ENCODE measurements at places on chromosomes 11 and 22.
A peak's percentile ranks its signal among the peaks of the same experiment; 100 is the strongest.

DNA sequence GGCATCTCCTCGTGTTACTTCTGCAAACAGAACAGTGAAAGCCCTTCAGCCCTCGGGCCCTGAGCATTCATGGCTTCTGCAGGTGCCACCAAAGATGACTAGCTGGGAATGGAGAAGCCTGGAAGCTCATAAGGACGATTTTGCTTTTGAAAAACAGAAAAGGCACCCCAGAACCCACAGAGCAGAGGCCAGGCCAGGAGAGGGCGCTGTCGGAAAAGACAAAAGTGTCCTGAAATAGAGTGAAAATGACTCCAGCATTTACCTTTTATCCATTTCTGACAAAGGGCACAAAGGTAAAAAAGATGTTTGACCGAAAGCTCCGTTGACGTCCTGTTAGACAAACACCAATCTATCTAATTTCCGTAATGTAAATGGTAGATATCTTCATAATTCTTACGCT, 37.6 kb downstream of the ZNF195 start:
- peak; percentile 81 for DNase-seq

GRCh38 chr22:39643311-39644083, 72.9 kb downstream of the CACNA1I start:
- DNase-seq, result no peak

GRCh38 chr11:17277024-17277584, 565 bp downstream of the NUCB2 start:
- no peak for DNase-seq

DNA sequence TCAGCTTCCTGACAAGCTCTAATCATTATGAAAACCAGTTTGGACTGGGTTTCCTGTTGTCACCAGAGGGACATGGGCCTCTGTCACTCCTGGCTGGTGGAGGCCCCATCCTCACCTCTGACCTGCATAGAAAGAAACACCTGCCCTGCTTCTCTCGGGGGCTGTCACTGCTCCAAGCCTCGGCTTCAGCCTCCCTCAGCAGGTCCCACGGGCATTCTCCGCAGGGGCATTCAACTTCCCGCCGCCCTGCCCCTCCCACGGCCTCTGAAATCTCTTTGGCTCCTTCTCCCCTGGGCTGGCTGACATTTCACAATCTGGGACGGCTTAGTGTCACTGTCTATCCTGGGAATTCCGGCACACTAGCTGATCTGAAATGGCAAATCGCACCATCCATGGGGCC, 257.9 kb downstream of the CTTN start:
- DNase-seq, result no peak

DNA sequence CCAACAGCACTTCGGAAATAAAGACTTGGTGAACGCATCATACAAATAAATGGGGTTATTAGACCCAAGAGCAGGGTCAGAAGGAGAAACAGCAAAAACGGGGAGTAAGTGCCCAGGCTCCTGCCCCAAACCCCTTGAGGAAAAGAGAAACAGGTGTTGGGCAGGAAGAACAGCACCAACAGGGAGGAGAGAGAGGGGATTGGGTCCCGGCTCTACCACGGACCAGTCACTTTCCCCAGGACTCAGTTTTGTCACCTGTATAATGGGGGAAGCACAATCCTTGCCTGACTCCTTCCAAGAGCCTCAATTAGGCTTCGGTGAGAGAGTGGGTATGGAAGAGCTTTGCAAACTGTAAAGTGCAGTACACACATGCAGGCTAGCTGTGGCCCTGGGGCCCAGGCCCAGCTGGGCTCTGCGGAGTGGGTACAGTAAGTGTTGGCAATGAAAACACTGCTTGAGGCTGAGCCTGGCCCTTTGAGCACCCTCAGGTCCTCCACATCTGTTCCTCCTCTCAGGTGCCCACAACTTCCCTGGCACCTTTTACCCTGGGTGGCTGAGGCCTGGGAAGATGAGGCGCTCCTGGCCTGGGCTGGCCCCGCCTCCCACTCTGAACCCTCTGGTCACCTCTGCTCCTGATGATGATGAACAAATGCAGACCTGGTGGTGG, 8.9 kb downstream of the SLC29A2 start:
- DNase-seq, result no peak

DNA sequence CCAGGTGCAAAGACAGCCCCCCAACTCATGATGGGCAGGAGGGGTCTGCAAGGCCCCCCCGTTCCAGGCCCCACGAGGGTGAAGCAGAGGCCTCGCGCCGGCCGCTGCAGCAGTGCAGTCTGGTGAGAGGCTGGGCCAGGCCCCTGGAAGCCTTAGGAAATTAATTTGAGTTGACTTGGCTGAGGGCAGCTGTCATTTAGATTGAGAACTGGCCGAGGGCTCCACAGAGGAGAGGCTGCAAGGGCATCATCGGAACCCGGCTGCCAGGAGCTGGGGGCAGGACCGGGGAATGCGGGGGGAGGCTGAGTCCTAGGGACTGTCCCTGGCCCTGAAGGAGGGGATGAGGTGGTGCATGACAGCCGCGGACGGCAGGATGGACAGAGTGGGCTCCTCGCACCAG, 39.9 kb downstream of the MN1 start:
- DNase-seq, result no peak

DNA sequence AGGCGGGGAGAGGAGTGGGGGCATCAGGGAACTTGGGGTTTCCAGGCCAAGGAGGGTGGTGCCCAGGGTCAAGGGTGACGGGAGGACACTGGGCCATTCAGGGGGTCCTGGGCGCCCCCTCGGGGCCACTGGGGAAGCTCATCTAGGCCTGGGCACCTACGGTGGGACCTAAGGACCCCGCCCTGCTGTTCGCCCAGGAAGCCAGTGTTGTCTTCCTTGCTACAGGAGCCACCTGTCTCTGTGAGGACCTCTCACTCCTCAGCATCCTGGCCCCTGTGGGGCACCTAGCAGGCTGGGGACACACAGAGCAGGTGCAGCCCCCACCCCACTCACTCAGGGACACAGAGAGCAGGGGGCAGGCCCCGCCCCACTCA, 191.6 kb downstream of the IGLL1 start:
- DNase-seq, result no peak

GRCh38 chr11:102313238-102313940, 3.9 kb upstream of the BIRC3 start:
- no peak for DNase-seq

GRCh38 chr11:12694183-12694531, 19.9 kb downstream of the TEAD1 start:
- no peak for DNase-seq

- no peak for DNase-seq
These were observed 77.1 kb upstream of the CCDC90B start for GRCh38 chr11:83363312-83363711.

GRCh38 chr11:41309716-41310115, 149.7 kb downstream of the LRRC4C start:
- DNase-seq, result no peak

DNA sequence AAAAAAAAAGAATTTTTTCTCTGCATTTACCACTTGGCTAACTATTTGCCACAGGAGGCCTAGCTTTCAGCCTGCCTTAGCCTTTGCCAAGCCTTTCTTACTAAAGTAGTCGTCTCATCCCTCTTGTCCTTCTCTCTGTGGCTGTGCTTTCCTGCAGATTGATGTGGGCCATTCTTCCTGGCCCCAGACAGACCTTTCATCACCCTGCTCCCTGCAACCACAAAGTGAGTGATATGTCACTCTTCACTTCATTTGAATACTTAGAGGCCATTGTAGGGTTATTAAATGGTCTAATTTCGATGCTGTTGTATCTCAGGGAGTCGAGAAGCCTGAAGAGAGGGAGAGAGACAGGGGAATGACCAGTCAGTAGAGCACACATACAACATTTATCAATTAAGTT, 37.6 kb downstream of the ART5 start:
- DNase-seq, result no peak

GRCh38 chr11:340539-341512, 20.2 kb upstream of the IFITM3 start:
- no peak for DNase-seq

- DNase-seq, result no peak
These were observed 101.8 kb downstream of the PHF21B start for GRCh38 chr22:44907765-44908737.

- no peak for DNase-seq
These were observed 398 bp upstream of the FAM89B start for GRCh38 chr11:65571940-65572339.

- no peak for DNase-seq
These were observed 28.6 kb downstream of the PRCP start for GRCh38 chr11:82871646-82872045.

DNA sequence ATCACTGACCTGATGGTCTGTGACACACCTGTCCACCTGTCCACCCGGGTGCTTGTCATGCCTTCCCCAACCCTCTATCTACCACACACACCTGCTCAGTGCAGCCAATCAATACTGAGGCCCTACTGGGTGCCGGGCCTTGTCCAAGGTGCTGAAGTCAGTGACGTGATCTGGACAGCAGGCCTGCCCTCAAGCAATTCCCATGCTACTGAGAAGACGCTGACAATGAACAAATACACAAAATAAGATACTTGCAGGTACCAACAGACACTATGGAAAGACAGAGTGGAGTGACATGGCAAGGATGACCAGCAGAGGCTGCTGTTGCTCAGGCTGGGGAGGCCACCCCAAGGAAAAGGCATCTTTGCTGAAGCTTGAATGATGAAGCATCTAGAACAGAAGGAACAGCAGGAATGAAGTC, 21.2 kb downstream of the PLAAT3 start:
- no peak for DNase-seq

DNA sequence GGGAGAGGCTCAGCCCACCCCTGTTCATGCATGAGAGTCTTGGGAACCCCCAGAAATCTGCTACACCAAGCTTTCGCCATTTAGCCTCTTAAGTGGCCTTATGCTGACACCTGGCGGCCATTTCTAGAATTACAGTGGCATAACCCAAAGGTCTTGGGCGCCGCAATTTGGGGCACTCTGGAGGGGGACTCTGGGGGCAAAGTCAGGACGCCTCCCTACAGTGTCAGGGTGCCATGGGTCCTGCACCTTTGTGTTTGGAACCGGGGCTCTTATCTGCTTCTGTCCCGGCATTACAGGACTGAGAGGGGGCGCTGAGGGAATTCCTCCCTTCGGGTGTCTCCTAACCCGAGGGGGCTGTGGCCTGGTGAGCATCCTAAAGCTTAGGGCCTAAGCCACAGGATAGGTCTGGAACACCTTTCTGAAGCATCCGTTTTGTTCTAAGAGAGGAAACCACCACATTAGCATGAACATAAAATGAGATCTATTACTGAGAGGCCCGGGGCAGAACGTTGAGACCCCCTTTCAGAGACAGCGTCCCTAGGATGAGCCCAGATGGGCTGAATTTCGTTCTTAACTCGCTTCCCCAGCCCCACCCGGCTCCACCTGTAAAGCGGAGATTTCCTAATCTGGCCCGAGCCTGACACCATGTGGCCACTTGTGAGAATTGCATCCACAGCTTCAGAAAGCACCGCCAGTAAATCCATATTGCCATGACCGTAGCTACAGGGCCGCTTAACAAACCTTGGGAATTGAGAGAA, 9.3 kb downstream of the INS start:
- peak; percentile 66 for DNase-seq
